ENCODE measurements at places on chromosomes 11 and 22.

DNA sequence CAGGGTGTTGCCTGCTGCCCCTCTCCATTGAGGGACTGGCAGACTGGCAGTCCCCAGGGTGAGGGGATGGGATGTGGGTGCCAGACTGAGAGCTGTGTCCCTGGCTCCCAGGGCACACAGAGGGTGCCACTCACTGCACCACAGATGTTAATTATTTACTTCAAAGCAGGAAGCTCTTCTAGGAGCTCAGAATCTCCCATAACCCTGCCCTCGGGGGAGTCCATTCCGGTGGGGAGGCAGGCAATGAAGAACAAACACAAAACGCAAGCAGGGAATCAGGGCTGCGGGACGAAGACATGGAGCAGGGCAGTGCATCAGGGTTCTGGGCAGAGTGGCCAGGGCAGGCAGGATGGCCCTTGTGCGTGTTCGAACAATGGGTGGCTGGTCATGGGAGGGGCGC is 24.4 kb upstream of the FLRT1 start:
- no peak for DNase-seq

DNA sequence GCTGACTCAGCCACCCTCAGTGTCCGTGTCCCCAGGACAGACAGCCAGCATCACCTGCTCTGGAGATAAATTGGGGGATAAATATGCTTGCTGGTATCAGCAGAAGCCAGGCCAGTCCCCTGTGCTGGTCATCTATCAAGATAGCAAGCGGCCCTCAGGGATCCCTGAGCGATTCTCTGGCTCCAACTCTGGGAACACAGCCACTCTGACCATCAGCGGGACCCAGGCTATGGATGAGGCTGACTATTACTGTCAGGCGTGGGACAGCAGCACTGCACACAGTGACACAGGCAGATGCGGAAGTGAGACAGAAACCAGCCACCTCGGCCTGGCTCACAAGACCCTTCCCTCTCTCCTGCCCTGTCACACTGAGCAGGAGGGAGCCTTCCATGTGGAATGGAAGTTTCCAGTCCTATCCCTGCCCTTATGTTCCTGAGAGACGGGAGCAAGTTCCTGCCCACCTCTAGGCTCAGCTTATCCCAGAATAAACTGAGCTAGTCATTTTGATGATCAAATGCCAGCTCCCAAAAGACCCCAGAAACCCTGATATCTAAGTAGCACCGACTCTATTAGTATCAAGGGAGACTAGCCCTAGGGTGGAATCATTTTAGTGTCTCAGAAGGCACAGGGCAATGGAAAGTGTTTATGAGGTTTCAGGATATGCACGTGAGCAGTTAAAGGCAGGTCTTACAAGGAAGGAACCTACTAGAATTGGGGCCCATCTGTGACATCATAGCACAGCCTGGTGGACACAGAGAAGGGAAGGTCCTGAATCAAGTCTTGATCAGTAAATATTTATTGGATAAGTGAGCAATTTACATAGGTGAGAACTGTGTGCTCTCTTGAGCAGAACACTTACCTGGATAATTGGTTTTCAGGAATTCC is 6.3 kb upstream of the IGLL5 start:
- DNase-seq = no peak

DNA sequence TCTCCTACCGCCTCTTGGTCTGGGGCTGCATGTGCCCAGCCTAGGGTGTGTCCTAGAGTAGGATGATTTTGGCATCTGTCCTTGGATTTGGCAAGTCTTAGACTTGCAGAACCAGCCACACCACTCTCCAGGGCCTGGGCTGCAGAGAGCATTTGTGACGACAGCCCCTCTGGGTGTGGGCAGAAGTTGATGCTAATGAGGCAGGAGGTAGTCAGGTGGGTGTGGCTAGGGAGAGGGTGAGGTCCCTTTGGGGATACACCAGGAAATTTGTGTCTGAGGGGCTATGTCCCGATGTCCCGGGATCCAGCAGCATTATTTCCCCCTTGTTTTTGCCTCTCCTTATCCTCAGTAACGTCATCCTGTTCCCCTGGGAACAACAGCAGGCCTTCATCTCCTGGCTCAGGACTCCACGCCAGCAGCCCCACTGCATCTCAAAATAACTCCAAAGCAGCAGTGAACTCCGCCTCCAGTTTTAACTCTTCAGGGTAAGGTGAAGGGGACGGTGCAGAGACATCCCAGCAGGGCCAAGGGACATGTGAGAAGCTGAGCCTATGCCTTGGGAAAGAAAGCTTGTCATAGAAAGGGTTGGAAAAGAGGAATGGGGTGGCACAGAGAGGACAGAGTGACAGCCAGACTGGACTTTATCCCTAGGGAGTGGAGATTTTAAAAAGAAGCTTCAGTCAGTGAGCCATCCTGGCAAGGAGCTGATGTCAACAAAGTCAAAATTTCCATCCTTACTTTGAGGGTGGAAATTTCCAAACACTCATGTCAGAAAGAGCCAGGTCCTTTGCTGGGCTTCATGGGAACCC is 8.0 kb upstream of the TLCD5 start:
- no peak for DNase-seq

GRCh38 chr11:86524620-86525352 is 147.6 kb downstream of the ME3 start:
- no peak for DNase-seq

DNA sequence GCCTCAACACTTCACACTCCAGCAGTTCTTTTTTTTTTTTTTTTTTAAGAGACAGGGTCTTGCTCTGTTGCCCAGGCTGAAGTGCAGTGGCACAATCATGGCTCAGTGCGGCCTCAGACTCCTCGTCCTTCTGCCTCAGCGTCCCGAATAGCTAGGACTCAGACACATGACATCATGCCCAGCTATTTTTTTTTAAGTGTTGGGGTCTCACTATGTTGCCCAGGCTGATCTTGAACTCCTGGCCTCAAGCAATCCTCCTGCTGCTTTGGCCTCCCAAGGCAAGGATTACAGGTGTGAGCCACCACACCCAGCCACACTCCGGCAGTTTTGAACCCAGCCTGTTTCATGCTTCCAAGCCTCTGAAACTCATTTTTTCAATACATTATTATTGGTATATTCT is 3.7 kb downstream of the PPP2R1B start:
- no peak for DNase-seq

- DNase-seq = no peak
Measured at GRCh38 chr11:129612447-129612961, 203.1 kb upstream of the TMEM45B start.

DNA sequence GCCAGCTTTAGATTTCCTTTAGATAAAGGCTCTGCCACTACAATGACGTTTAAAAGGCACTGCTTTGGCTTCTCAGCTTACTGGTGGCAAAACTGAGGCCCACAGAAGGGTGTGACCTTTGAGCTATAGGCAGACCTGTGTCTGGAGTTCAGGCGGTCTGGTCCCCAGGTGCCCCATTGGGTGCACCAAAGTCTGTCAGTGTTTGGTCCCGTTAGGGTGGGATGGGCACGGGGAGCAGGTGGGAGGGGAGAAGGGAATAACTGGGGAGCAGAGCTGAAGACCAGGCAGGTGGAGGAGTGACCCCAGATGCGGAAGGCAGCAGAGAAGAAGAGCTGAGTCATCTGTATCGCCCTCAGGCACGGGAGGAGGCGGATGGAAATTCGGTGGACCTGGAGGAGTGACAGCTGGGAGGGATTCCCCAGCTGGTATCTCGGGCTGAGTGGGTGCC is 45.3 kb upstream of the GCAT start:
- DNase-seq = no peak

GRCh38 chr11:86155200-86155844 is 86.4 kb upstream of the PICALM start:
- DNase-seq = no peak

- no peak for DNase-seq
Measured at GRCh38 chr22:29831958-29832357, 6.1 kb downstream of the ASCC2 start.

DNA sequence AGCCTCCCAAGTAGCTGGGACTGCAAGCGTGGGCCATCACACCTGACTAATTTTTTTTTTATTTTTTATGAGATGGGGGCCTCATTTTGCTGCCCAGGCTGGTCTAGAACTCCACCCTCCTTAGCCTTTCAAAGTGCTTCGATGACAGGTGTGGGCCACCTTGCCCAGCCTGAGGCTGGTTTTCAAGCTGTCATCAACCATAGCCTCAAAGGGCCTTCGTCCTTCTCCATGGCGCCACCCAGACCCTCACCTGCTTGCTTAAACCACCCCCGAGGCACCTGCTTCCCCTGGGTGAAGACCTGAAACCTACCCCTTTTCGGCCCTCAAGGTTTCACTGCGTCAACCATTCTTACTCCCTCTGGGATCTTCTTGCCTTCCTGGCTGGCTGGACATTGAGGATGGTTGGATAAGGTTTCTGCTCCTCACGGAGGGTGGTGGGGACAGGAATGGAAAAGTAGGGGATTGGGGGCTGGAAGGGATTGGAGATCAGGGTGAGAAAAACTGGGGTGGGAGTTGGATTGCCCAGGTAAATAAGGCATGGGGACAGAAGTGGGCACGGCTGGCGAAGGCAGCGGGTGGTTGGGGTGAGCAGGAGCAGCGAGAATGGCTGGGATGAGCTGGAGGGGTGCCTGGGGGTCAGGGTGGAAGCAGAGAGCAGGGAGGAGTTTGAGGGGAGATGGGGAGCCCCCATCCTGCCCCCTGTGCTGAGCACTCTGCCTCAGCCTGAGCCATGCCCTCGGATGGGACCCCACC is 2.8 kb upstream of the ACR start:
- no peak for DNase-seq

- no peak for DNase-seq
Measured at GRCh38 chr22:24183321-24184031, 2.2 kb downstream of the SUSD2 start.

GRCh38 chr11:133545199-133545803 is 13.0 kb upstream of the OPCML start:
- DNase-seq = no peak

DNA sequence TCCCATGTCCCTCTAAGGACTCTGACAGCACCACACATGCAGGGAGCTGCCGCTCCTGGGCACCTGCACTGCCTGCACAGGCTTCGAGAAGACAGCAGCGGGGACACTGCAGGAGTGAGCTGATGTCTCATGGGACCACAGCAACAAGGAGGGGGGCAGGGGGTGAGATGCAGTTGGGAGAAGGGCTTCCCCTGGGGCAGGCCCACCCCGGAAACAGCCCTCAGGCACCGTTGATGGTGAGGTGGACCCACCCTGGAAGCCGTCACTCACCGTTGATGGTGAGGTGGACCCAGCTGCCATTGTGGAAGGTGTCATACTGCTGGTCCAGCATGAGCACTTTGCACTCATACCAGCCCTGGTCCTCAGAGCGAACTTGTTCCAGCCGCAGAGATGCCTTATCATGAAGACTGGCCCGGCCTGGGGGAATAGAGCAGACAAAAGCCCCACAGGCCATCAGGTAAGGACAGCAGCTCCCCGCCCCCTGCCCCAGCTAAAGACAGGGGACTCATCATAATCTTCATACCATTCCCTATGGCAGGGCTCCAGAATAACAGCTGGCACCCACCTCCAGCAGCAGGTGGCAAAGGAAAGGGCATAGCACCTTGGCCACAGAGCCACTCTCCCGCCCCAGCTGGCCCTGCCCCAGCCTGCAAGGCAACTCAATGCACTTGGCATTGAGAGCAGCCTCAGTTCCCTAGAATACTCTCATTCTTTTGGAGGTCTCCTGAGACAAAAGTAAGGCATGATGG is 12.6 kb downstream of the IGSF9B start:
- no peak for DNase-seq

GRCh38 chr11:75369560-75370255 is 18.2 kb upstream of the ARRB1 start:
- DNase-seq = no peak

DNA sequence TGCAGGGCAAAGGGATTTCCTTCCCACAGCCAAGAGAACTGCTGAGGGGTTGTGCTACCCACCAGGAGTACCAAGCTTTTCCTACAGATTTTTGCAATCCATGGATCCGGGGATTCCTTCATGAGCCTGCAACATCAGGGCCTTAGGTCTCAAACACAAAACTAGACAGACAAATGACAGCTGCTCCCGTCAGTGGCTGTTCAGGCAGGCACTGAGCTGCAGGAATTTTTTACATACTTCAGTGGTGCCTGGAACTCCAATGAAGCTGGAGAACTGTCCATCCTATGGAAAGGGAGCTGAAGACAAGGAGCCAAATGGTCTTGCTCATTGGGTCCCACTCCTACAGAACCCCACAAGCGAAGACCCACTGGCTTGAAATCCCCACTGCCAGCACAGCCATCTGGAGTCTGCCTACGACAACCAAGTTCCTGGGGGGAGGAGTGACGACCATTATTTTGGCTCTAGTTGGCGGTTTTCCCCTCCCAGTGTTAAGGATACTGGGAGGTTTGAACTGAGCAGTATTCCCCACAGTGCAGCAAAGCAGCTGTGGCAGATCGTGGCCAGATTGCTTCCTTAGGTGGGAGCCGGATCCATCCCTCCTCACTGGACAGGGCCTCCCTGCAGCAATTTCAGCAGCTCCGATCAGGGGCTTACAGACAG is 157.7 kb upstream of the TMEM45B start:
- DNase-seq = no peak

DNA sequence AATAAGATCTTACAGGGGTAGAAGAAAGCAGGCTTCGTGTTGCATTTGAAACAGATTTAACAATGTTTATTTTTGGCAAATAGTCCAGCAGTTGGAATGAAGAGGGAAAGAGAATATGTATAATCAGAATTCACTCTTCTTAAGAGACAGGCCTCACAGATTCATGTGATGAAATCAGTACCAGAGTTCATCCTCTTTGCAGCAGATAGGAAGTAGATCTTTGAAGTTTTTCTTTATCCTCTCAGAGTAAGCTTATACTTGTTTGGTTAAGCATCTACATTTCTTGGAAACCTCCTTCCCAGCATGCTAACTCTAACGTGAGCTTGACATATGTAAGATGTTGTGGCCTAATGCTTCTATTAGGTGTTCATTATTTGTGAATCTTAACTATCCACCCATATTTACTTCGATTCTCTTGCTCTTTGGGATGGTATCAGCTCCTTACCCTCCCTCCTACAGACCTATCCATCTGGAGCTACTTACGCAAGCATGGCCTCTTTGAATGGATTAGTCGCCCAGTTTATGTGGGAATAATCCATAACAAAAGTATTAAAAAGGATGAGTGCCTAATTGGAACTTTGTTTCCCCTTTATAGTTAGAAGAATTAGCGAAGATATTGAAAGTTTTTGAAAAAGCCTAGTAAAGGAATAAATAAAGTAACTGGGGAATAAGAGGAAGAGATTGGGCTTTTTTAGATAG is 80.1 kb downstream of the PRMT3 start:
- DNase-seq = no peak
